ENCODE measurements at places on chromosomes 16 and 17. TPM values are rescaled to one million over a fixed set of nuclear protein-coding genes. Genes with fewer than 3 reads are reported as not detected.

ZSCAN10 gene
- total RNA-seq = not detected

EXOC3L1 gene
- not detected for total RNA-seq

KRTAP9-2 gene
- not detected for total RNA-seq

HCRT gene
- total RNA-seq = not detected

CTRB1 gene
- total RNA-seq = not detected

CHST4 gene
- total RNA-seq = not detected

MYH2 gene
- total RNA-seq = not detected

USP43 gene
- total RNA-seq = not detected

NDUFAB1 gene
- 32.3 TPM for total RNA-seq

SPATA33 gene
- 3.6 TPM for total RNA-seq

MAFG gene
- 25.3 TPM for total RNA-seq

CD19 gene
- not detected for total RNA-seq

LRRC75A gene
- 1.2 TPM for total RNA-seq

XAF1 gene
- total RNA-seq = 32.1 TPM

FA2H gene
- total RNA-seq = not detected

POLR2C gene
- 126 TPM for total RNA-seq

RNF222 gene
- total RNA-seq = not detected

TPSG1 gene
- not detected for total RNA-seq

KRT28 gene
- not detected for total RNA-seq

CHD9NB gene
- total RNA-seq = 1.2 TPM

ITGAD gene
- total RNA-seq = not detected

SOX15 gene
- 0.73 TPM for total RNA-seq

PPM1E gene
- 0.17 TPM for total RNA-seq

CD300E gene
- total RNA-seq = not detected

CDRT15L2 gene
- not detected for total RNA-seq

CDRT15 gene
- not detected for total RNA-seq

CDH5 gene
- not detected for total RNA-seq

SDR42E2 gene
- total RNA-seq = not detected

Measured in smooth muscle cell of trachea (primary cell).